ENCODE measurements at places on chromosomes 11 and 22.

- DNase-seq: no peak
Measured at GRCh38 chr11:44319552-44320288, 9.8 kb upstream of the ALX4 start.

GRCh38 chr22:44547371-44547770 is 49.3 kb upstream of the RTL6 start:
- DNase-seq: no peak

- DNase-seq: no peak
Measured at GRCh38 chr11:36757075-36757474, 159.0 kb upstream of the RAG2 start.

DNA sequence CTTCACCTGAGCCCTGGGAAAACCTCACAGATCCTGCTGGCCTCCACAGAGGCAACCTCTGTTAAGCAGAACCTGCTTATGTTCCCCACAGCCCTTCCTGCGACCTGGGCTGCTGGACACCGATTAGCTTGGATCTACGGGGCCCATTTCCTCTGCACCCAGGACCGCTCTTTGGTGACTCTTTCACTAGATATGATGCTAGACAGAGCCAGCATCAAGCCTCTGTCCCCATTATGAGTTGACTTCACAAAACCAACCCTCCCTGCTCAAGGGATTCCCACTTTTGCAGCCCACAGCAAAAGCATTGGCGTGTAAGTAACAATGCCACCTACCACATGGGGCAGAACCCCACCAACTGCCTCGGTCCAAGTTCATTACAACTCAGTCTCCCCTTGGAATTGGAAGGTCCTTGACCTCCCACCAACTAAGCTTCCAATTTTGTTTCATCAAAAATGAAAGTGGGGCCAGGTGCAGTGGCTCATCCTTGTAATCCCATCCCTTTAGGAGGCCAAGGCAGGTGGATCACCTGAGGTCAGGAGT is 15.2 kb upstream of the TMPRSS4 start:
- no peak for DNase-seq

GRCh38 chr11:76139314-76139713 is 67.0 kb downstream of the WNT11 start:
- DNase-seq: no peak

DNA sequence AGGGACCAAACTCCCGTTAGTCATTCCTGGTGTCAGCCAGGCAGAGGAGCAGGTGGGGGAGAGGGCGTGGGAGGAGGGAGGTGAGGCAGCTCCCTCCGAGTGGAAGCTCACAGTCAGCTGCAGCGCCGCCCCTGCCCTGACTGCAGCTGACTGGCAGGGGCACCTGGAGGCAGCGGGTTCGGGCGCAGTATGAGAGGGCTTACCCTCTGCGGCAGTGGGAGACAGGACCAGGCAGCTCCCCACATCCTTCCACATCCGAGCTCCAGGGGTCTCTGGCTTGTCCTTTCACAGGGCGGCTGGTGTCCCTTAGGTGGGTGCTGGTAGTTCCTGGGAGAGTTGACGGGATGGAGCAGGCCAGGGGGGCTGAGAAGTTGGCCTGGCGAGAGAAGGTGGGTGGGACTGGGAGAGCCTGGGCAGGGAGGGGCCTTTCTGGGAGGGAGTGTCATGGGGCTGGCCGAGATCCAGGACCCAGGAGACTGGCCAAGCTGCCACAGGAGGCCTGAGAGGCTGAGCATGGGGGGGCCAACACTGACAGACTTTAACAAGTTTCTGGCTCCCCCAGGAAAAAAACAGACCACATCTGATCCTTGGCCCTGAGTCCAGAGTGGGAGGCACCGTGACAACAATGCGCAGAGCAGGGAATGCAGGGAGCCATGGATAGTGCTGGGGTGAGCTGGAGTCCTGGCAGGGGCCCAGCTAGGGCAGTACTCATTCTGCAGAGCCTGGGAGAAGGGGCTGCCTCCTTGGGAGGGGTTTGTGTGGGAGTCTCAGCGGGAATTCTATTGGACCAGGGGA is 4.9 kb downstream of the ADORA2A start:
- no peak for DNase-seq

DNA sequence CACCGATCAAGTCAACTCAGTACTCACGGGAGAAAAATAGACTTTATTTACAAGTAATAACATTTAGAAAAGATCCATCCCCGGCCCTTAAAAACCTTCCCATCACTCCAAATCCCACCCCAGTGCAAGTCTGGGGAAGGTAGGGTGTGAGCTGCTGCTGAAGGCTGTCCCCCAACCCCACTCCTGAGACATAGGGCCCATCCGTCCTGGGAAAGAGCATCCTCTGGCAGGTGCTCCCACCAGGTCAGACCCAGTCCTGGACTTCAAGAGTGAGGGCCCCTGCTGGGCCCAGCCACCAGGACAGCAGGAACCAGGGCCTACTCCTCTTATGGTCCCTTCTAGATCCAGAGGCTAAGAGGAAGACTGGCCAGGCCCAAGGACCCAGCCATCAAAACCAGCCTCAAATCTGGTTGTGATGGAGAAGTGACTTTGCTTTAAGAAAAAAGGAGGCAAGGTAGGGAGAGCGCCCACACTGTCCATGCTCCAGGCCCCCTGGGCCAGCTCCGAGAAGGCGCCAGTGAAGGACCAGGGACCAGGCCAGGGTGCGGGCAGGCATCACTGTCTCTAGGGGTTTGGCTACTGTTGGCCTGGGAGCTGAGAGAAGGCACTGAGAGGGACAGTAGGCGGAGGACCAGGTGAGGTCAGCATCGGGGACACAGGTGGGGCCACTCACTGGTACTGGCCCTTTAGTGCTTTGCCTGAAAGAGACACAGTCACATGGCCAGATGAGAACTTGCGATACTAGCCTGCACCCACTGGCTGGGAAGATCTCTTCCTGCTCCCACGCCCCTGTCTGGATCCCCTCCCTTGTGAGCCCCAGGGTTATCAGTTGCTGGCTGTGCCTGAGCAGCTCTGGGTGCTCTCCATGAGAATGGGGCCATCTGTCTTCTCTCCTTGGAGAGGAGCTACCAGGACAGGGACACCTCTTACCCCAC is 4.4 kb downstream of the IL18BP start:
- DNase-seq: no peak

GRCh38 chr11:113675003-113675561 is 31.0 kb downstream of the TMPRSS5 start:
- DNase-seq: no peak

DNA sequence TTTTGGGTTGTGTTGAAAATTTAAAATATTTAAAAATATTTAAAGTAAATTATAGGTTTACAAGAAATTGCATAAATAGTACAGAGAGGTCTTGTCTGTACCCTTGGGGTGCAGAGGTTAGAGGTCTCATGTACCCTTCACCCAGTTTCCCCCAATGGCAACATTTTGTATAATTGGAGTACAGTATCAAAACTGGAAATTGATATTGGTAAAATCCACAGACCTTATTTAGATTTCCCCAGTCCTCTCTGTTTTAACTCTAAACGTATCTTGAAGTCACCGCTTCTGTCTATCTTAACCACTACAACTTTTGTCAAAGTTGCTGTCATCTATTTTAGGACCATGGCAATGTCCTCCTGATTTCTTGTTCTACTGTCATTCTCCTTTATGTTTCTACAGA is 10.9 kb downstream of the THY1 start:
- no peak for DNase-seq

- DNase-seq: no peak
Measured at GRCh38 chr11:72483412-72484186, 49.3 kb upstream of the CLPB start.

- DNase-seq: no peak
Measured at GRCh38 chr22:28992565-28993356, 68.9 kb downstream of the C22orf31 start.

GRCh38 chr11:60594998-60595642 is 79.9 kb downstream of the MS4A13 start:
- no peak for DNase-seq

DNA sequence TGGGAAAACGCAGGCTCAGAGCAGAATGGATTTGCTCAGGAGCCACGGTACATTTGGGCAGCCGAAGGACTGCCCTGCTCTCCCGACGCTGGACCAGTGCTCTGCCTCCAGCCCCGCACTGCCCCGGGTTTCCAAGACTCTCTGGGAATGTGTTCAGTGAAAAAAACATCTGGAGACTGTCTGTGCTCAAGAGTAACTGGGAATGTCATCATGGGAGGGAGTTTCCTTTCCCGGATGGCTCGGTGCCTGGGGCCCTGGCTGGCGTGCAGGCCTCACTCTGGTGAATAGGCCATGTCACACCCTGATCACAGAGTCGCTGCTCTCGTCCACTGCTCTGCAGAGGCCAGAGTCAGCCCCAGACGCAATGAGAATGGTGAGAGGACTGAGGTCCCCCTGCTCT is 9.8 kb upstream of the APOL6 start:
- no peak for DNase-seq

- DNase-seq: no peak
Measured at GRCh38 chr11:122069707-122070360, 46.2 kb downstream of the BLID start.

DNA sequence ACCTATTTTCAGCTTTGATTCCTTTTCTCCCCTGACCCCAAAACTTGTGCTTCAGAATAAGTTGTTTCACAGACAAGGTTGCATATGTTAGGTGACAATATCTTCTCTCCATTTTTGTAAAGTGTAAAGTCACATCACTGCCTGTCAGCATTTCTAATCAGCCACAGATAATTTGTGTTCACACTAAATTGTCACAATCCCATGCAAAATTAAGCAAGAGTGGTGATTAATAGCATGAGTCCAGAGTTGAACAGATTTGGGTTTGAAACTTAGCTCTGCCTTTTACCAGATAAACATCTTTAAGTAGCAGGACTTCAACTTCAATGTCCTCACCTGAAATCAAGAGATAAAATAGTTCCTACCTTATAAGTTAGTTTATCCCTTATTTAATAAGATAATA is 80.1 kb downstream of the MICAL2 start:
- no peak for DNase-seq

GRCh38 chr11:100727410-100727809 is 40.3 kb downstream of the ARHGAP42 start:
- no peak for DNase-seq

DNA sequence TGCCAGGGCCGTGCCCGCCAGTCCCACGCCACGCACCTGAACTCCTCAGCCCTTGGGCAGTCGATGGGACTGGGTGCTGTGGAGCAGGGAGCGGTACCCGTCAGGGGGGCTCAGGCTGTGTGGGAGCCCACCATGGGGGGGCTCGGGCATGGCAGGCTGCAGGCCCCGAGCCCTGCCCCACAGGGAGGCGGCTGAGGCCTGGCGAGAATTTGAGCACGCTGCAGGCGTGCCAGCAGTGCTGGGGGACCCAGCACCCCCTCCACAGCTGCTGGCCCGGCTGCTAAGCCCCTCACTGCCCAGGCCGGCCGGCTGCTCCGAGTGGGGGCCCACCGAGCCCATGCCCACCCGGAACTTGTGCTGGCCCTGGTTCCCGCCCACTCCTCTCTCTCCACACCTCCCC is 56.8 kb downstream of the TMPRSS5 start:
- no peak for DNase-seq

DNA sequence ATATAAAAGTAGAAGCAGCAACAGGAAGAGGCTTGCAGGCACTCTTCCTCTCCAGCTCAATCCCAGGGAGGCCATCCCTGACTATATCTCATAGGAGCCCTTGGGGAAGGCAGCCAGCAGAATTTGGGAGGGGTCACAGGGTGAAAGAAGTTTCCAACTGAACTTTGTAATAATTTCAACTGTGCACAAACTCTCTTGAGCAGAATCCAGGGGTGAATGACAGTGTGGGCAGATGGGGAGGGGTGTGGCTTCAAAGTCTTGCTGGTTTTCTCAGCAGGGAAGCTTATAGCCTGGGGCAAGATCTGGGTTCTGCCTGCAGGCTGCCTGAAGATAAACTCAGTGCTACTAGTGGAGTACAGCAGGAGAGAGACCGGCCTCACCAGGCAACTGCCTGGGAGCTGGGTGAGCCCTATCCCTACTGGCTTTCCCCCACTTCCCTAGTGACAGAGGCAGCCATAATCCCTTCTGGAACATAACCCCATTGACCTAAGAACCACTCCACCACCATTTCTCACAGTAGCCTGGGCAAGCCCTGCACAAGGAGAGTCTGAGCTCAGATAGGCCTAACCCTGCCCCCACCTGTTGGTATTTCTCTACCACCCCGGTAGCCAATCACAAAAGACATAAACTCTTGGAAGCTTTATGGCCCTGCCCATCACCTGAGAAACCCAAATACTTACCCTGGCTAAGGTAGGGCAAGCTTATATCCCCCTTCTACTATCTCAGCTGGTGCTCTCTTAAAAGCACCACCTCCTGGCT is 17.8 kb upstream of the TTC12 start:
- no peak for DNase-seq

Measured in T-helper 1 cell (primary cell).